ENCODE measurements at places on chromosomes 2 and 18. TPM values are rescaled to one million over a fixed set of nuclear protein-coding genes. Genes with fewer than 3 reads are reported as not detected.

- no peak overlapping the region for H3K4me3 ChIP-seq
- H3K4me1 ChIP-seq, result no peaks in the 10 kb centered on the region
- no peaks in the 10 kb centered on the region for H3K36me3 ChIP-seq
- no peak for DNase-seq
- H3K27me3 ChIP-seq, result no peaks in the 10 kb centered on the region
These were observed 408.8 kb upstream of the UBE2E3 start for GRCh38 chr2:180571559-180571958.

- H3K27ac ChIP-seq, result no peak overlapping the region
- no peaks in the 10 kb centered on the region for H3K27me3 ChIP-seq
- H3K4me1 ChIP-seq, result peaks cover 12% of the 10 kb centered on the region
These were observed 174.5 kb downstream of the INHBB start for GRCh38 chr2:120520454-120520853.

The LIMS3 gene
- total RNA-seq, result 6.8 TPM

The UGT1A6 gene
- not detected for total RNA-seq

GRCh38 chr18:28136071-28136470 lies 40.9 kb downstream of the CDH2 start:
- no peaks in the 10 kb centered on the region for H3K27me3 ChIP-seq
- H3K27ac ChIP-seq, result no peak overlapping the region
- peaks cover 12% of the 10 kb centered on the region for H3K4me1 ChIP-seq
- DNase-seq, result no peak
- H3K36me3 ChIP-seq, result no peaks in the 10 kb centered on the region

DNA sequence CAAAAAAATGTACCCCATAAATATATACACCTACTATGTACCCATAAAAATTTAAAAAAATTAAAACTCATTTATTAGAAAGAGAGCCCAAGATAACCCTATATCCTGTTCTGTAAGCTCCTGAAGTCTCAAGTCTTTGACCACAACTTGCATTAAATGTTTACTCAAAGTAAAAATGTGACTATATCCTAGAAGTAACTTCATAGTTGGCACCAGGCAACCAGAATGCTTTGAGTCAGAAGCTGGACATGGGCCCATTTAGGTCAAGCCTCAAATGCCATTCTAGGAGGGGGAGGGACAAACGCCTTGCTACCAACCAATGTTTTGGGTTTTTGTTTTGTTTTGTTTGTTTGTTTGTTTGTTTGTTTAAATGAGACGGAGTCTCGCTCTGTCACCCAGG lies 9.3 kb upstream of the TBC1D8 start:
- H3K27ac ChIP-seq, result no peak overlapping the region
- no peaks in the 10 kb centered on the region for H3K36me3 ChIP-seq
- peaks cover 4% of the 10 kb centered on the region for H3K4me1 ChIP-seq
- peak; percentile 50 for DNase-seq

The RTP5 gene
- not detected for total RNA-seq

DNA sequence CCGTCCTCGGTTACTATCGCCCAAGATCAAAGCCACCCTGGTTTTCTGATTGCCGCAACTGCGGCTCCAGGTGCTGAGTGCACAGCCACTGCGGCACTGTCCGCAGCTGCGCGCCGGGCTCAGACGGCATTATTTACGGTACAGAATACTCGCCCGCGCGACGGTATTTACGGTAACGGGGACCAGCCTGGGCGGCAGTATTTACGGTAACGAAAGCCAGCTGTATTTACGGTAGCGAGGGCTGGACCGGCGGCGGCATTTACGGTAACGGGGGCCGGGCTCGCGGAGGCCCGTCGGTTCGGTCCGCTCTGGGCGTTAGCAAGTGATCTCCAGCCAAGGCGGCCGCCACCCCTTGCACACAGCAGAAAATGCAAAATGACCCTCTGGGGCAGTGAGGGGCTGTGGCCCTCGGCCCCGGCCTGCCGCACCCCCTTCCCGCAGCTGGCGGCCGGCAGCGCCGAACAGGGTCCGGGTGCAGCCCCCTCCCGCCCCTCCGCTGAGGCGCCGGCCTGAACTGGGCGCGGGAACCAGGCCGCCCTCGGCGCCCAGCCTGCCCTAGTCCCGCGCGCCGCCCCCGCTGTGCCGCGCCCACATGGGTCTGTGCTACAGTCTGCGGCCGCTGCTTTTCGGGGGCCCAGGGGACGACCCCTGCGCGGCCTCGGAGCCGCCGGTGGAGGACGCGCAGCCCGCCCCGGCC lies at the start of gene GNAL:
Gene GNAL, plus strand, starts transcription at position 293 of the 697 bp plus-strand sequence. Its CDS starts 300 bp downstream, at position 593.
- H3K4me3 ChIP-seq, result peak within 1 kb of the TSS; percentile 39
- peaks cover 4% of the 10 kb centered on the region for H3K4me1 ChIP-seq
- no peaks in the 10 kb centered on the region for H3K36me3 ChIP-seq
- H3K27me3 ChIP-seq, result no peaks in the 10 kb centered on the region
- H3K27ac ChIP-seq, result no peak within 1 kb of the TSS

The LDLRAD4 gene
- 6.3 TPM for total RNA-seq

- peaks cover 41% of the 10 kb centered on the region for H3K36me3 ChIP-seq
- H3K27ac ChIP-seq, result no peak overlapping the region
- H3K4me3 ChIP-seq, result no peak overlapping the region
- H3K4me1 ChIP-seq, result peaks cover 52% of the 10 kb centered on the region
- no peaks in the 10 kb centered on the region for H3K27me3 ChIP-seq
These were observed 11.6 kb downstream of the PKDCC start for GRCh38 chr2:42059261-42059898.

The IL36B gene
- not detected for total RNA-seq

GRCh38 chr2:102422910-102423309 lies at the start of gene IL18RAP:
IL18RAP (plus strand) TSS chr2:102423160; CDS start chr2:102423278, 118 bp downstream.
- H3K4me3 ChIP-seq, result no peak within 1 kb of the TSS
- H3K4me1 ChIP-seq, result no peaks in the 10 kb centered on the region
- no peaks in the 10 kb centered on the region for H3K27me3 ChIP-seq
- no peak within 1 kb of the TSS for H3K27ac ChIP-seq
- no peak for DNase-seq

GRCh38 chr18:79644006-79644665 lies 35.5 kb upstream of the CTDP1 start:
- H3K36me3 ChIP-seq, result no peaks in the 10 kb centered on the region
- H3K4me3 ChIP-seq, result no peak overlapping the region
- H3K27ac ChIP-seq, result no peak overlapping the region
- H3K27me3 ChIP-seq, result peaks cover 12% of the 10 kb centered on the region

GRCh38 chr2:236579048-236579745 lies 9.6 kb downstream of the ACKR3 start:
- no peak for DNase-seq
- no peaks in the 10 kb centered on the region for H3K4me1 ChIP-seq
- H3K27ac ChIP-seq, result no peak overlapping the region
- no peak overlapping the region for H3K4me3 ChIP-seq
- H3K27me3 ChIP-seq, result no peaks in the 10 kb centered on the region

DNA sequence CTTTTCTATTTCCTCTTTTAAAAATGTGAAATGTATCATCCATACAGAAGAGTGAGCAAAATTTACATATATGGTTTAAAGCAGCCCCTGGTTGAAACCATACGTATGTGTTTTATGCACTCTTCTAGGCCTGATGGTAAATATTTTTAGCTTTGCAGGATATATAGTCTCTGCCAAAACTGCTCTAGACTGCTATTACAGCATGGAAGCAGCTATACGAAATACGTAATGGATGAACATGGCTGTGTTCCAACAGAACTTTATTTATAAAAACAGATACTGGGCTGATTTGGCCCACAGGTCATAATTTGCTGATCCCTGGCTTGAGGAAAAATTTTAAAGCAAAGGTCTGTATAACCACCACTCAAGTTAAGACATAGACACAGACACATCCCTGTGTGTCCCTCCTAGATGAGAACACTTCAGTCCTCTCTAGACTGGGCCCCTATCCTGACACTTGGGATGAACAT lies 42.5 kb upstream of the ATP8B1 start:
- no peaks in the 10 kb centered on the region for H3K36me3 ChIP-seq
- no peaks in the 10 kb centered on the region for H3K27me3 ChIP-seq
- H3K4me3 ChIP-seq, result no peak overlapping the region
- no peak overlapping the region for H3K27ac ChIP-seq

DNA sequence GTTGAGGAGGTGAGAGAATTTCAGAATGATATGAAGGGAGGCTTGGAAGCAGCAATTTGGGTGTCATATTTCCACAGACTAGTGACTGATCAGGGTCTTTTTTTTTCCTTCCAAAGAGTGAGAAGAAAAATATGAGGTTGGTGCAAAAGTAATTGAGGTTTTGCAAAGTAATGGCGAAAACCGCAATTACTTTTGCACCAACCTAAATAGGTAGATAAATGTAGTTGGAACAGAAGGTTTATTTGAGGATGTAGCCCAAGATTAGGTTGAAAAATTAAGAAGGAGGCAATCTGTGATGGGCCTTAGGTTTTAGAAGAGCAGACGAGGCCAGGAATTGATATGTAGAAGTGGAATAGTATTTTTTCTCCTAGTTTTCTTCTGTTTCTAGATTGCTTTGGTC lies 7.8 kb upstream of the LTBP1 start:
- no peak overlapping the region for H3K27ac ChIP-seq
- H3K4me1 ChIP-seq, result no peaks in the 10 kb centered on the region
- H3K36me3 ChIP-seq, result no peaks in the 10 kb centered on the region
- DNase-seq, result no peak
- H3K4me3 ChIP-seq, result no peak overlapping the region

- H3K27ac ChIP-seq, result no peak overlapping the region
- H3K4me3 ChIP-seq, result no peak overlapping the region
- no peaks in the 10 kb centered on the region for H3K27me3 ChIP-seq
- DNase-seq, result no peak
These were observed 33.7 kb downstream of the FASTKD2 start for GRCh38 chr2:206799083-206799482.

Measured in adrenal gland (tissue), 19 donors.